ENCODE measurements at places on chromosomes 6 and 20.

GRCh38 chr6:110656492-110656891, 158.8 kb downstream of the CDK19 start:
- DNase-seq: no peak

DNA sequence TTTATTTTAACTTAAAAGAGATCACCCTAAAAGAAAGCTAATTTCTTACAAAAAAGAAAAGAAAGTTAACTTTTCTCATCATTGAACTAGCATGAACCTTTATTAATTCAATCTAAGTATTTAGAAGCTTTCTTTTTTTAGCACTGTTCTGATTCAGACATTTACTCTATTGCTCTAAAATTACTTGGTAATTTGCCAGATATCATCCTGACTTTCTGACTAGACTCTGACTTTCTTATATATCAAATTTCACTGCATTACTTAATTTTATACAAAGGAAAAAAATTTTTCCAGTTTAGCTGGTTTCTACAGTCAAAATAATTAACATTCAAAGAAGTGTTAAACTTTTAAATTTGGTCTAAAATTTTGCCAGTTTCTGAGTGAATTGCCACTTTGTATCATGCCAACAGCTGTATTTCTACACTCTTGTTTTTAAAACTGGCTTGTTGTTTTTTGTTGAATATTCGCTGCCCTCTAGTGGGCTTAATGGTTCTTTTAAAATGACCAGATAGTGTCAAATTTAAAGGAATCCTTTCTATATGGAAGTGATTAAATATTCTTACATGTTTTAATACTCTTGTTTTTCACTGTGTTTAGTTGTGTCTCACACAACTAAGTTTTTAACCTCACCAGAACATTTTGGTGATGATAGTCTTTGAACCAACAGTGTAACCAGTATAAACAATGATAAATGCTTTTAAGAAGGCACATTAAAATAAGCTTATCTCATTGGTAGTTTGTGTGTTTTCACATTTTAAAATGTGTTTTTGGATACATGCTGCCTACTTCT, 102.0 kb downstream of the POPDC3 start:
- no peak for DNase-seq

GRCh38 chr6:94278146-94278545, 858.8 kb upstream of the EPHA7 start:
- DNase-seq: no peak

GRCh38 chr6:144123421-144123820, 26.9 kb upstream of the STX11 start:
- no peak for DNase-seq

DNA sequence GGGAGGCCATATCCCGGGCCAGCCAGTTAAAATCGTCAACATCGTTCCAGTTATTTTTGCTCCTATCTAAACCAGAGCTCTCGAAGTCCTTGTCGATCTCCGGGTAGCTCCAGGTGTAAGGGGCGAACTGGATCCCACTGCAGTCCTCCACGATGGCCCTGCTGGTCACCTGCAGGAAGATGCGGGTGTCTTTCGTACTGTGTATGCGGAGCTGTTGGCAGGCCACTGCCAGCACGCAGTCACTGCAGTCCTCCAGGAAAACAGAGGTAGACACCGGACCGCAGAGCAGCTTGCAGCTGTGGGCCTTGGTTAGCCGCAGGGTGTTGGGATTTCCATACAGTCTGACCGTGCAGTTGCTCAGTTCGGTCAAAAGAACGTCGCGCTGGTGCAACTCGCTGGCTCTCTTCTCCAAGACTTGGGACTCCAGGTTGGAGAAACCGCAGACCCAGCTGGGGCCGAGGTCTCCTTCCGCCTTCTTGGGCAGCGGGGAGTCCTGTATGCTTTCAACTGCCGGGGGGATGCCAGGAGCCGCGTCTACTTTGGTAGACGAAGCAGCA, 742 bp downstream of the TBCC start:
- DNase-seq: peak; percentile 2

GRCh38 chr20:64015635-64016034, 20.3 kb upstream of the C20orf204 start:
- no peak for DNase-seq

DNA sequence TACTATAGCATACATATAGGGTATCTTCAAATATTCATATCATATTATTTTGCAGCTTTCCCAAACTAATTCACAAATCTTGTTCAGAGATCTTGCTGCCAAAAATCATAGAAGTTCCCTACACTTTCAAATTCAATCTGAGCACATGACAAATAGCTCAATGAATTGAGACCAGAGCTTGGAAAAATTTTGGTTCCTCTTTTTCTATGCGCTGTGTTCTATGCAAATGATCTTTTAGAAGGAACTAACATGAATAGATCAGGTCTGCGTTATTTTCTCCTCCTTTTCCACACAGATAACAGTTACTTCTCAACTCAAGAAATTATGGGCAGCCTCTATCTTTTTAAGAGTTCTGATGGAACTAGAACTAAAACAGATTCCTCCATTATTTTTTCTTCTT, 316.3 kb downstream of the ARHGAP18 start:
- DNase-seq: no peak

DNA sequence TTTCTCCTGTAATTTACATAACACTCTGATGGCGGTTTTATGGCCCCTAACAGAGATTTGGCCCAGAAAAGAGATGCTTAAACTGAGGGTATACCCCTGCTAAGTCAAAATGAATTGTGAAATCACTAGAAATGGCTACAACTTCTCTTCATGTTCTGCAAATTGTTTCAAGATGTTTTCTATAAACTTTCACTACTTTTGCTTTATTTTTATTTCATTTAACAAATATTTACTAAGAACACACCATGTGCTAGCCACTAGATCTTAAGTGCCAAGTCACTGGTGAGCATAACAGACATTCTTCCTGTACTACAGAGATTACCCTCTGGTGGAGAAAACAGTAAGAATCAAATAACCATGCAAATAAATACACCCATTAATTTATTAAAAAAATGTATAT, 87.6 kb downstream of the KCNQ5 start:
- no peak for DNase-seq

- no peak for DNase-seq
Observed at GRCh38 chr20:39210341-39211036, 248.3 kb downstream of the DHX35 start.

DNA sequence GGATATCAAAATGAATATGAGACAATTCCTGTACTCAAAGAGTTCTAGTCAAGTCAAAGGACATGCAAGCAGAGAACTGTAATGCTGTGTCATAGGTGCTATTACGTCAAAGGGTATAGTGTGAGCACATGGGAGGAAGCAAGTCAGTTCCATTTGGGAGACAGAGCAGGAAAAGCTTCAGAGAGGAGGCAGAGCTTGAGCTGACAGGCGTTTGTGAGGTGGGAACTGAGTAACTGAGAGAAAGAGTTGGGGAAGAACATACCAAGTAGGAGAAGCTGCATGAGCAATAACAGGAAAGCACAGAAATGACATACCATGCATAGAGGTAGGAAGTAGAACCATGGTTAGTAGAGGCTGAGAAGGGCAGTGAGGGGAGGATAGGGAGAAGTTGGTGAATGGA, 15.2 kb upstream of the SSR1 start:
- no peak for DNase-seq

GRCh38 chr6:135994857-135995544, 143.5 kb downstream of the PDE7B start:
- no peak for DNase-seq

DNA sequence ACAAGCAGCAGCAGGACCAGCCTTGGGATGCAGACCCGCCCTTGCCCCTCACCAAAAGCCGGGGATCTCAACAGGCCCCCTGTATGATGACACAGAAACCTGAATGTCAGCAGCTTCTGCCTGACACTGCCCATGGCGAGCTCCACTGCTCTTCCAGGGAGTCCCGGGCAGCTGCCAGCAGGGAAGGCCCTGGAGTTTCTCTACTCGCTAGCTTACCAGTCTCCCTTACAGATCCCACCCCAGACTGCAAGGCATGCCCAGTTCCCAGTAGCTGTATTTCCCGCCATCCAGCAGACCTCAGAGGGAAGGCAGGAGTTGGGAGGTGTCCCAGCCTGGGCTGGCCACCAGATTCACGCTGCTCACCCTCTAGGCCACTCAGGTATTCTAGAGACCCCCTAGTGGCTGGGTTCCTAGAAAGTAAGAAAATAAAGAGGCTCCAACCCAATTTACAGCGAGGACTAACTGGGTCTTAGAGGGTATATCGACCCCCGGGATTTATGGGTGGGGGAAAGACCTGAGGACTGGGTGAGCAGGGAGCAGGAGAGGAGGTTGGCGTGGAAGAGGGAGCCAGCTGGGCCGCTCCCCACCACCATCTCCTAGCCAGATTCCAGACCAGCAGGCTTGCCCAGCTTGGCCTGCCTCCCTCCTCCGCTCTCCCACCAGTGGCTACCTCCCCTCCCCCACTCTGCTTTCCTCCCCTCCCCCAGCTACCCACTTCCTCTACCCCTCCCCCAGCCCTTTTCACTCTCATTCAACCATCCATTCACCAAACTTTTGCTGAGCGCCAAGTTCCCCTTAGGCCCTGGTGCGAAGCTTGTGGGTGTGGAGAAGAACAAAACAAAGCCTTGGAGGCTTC, 9.7 kb upstream of the HMGA1 start:
- no peak for DNase-seq

- DNase-seq: peak; percentile 83
Observed at GRCh38 chr6:35302604-35303241, 5.1 kb downstream of the DEF6 start.

DNA sequence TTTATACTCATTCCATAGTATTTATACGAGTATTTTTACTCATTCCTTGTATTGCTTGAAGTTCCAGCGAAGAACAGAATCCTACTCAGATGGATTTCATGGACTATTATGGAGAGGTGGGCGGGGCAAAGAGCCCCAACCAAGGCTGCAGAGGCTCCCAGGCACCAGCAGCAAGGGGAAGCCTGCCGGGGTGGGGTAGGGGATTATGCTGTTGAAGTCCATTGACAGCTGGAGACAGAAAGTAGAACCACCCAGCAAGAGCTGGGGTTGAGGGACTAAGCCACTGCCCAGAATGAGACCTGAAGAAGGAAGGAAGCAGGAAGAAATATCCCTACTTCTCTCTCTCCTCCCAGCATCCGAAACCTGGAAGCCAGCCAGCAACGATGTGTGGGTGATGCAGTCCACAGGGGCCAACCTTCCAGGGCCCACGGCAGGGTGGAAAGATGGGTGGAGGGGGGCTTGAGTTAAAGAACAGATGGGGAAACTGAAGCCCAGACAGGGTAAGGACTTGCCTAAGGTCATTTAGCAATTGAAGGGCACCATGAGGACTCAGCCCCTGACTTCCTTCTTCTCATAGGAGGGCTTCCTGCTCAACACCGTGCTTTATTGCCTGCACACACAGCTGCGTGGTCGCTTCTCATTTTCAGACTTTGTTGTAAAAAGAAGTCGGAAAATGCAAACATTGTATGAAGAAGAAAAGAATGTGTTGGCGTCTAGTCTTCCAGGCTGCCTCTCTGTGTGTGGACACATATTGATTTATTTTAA, 18.3 kb upstream of the GTSF1L start:
- no peak for DNase-seq

Measured in stimulated activated CD8-positive, alpha-beta memory T cell treated with anti-CD3 and anti-CD28 coated beads, Interleukin-4, amount 100 ng/mL, for 4 hours (primary cell).